ENCODE measurements at places on chromosomes 1 and 21.

DNA sequence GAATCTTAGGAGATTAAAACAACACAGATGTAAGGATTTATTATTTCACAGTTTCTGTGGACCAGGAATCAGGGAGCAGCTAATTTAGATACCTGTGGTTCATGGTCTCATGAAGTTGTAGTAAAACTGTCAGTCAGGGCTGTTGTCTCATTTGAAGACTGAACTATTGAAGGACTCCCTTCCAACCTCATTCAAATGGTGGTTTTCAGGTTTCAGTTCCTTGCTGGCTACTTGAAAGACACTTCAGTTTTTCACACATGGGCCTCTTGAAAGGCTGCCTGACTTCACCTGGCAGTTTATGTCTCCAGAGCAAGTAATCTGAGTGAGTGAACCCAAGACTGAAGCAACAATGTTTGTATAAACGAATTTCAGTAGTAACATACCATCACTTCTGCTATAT is 915.9 kb downstream of the PLA2G4A start:
- DNase-seq = no peak

- no peak for DNase-seq
Observed at GRCh38 chr1:55192093-55192492, 23.1 kb downstream of the USP24 start.

DNA sequence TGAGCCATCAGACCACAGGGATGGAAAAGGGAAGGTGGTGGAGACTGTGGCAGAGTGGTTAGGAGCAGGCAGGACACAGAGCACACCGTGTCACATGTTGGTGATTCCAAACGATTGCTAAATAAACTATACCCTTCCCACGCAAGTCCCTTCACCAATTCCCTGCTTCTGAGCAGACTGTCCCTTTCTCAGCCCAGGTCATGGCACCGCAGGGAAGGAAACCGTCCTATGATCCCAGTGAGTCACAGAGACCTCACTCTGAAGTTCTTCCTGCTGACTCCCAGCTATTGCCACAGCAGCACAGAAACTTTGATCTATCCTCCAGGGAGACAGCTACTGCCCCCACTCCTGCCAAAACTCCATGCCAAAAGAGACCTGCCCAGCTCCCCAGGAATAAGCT is 19.2 kb downstream of the RIMS3 start:
- DNase-seq = no peak

DNA sequence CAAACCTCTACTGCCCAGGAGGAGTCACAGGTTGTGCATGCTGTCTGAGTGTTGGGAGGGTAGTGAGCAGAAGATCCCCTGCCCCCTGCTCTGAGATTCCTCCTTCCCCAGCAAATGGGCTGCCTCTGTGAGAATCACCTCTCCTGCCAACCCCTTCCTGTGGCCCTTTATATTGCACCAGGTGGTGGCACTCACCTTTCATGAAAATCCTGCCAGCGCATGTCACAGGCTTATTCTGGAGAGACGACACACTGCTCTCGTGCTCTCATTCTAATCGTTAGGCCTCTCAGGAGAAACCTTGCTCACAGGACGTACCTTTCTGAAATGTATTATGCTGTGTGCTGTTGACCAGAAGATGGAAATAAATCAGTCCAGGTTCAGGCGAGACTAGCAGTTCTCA is 113.7 kb downstream of the RGL1 start:
- DNase-seq = no peak

DNA sequence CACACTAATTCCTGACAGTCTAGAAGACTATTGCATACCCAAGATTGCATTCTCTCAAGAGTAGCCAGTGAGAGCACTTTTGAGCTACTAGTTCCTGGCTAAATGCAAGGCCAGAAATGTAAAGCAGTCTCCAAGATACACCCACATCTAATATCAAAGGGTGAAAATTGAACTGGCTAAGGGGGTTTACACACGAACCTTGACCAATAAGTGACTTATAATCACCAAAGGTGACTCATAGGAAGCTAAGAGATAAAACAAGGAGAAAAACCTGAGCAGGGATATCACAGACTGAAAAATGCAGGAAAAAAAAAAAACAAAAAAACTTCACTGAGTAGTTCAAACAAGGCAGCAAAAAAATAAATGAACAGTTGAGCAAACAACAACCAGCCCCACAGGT is 172.2 kb upstream of the RRP15 start:
- DNase-seq = no peak

GRCh38 chr21:39321424-39321823 is 8.0 kb upstream of the BRWD1 start:
- DNase-seq = no peak

DNA sequence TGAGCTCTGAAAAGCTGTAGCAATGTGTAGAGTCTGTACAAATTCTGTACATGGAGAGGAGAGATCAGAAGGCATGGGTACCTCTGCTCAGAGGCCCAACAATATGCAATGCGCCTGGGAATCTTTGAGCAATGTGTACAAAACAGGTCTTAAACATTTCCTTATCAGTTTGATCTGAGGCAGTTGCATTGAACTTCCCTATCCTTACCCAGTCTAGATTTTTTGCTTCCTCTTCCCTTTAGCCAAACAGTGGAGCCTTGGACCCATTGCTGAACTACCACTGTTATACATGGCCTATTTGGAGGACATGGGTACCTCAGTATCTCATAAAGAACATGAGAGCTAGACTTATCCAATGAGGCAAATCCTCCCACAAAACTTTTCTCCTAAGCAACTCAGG is 12.6 kb upstream of the MNDA start:
- DNase-seq = no peak

DNA sequence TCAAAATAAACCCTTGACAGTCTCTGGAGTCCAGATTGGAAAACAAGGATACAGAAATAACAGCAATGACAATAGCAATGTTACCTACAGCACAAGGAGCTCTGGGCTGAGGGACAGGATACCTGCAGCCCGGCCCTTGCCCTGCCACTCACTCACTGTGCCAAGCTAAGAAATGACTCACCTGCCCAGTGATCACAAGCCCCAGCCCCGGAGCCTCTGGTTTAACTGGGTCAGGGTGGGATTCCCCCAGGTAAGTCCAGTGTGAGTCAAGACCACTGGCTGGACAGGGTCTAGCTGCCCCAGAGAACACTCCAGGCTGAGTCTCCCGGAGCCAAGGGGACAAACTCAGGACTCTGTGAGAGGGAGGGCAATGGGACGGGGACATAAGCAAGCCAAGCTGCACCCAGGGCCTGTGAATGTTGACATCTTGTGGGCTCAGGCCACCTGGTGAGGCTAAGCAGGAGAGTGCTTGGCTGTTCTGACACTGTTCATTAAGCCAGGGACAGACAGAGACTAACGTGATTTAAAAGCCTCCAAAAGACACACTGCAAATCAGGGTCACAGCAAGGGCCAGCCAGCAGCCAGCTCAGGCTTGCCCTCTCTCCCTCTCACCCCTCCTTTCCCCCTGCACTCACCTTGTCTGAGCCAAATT is 64.1 kb downstream of the MIS18A start:
- DNase-seq = no peak

- DNase-seq = no peak
Observed at GRCh38 chr1:2836333-2836970, 35.0 kb upstream of the TTC34 start.

GRCh38 chr1:63922848-63923247 is 149.0 kb downstream of the ROR1 start:
- no peak for DNase-seq

- no peak for DNase-seq
Observed at GRCh38 chr1:116581323-116581885, 10.6 kb upstream of the CD58 start.

DNA sequence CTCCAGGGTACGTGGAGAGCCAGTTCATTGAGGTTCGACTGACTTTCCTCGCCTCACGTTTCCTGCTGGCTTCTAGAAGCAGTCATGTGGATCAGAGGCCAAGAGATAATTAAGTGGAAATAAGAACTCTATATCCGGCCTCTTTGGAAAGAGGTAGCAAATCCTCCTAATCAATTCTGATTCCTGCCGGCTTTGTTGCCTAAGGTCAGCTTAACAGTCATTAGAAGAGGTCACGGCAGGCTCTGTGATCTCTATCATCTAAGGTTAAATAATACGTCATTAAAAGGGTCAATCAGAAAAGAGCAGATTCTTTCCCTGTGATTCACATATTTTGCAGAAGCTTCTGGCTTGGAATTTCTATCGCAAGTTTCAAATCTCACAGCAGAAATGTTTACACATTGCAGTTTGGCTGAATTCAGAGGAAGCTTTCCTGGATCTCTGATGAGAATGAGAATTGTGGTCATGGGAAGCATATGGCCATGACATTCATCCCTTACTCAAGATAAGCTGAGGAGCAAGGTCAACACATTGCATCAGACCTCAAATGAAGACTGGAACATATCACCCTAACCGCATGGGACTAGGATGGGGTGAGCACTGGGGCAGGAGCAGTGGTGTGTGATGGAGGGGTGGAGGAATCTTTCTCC is 189.4 kb downstream of the PBX1 start:
- DNase-seq = no peak

DNA sequence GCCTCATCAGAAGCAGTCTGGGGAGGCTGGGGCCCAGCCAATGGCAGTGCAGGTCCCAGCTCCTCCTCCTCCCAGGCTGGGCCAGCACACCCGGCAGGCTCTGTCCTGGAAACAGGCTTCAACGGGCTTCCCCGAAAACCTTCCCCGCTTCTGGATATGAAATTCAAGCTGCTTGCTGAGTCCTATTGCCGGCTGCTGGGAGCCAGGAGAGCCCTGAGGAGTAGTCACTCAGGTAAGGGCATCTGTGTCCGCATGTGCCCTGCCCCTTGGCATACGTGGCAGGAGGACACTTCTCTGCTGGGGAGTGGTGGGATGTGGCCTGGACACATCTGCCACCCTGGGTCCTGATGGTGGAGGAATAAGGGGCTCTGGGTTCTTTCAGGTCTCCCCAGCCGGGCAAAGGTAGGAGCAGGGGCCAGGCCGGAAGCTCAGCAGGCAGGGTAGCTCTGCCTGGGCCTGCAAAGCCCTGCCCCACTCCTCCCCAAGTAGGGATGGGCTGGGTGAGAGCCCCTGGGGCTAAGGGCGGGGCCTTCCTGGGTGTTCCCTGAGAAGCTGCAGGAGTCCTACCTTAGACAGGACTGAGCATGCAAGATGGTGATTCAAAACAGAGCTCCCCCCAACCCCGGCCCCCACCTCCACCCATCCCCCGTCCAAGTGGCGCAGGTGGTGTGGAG is at the start of gene GJB5:
TSS of gene GJB5 (plus strand) at position 84 of the 674 bp plus-strand sequence. CDS start 2,284 bp downstream, outside the sequence.
- DNase-seq = no peak

DNA sequence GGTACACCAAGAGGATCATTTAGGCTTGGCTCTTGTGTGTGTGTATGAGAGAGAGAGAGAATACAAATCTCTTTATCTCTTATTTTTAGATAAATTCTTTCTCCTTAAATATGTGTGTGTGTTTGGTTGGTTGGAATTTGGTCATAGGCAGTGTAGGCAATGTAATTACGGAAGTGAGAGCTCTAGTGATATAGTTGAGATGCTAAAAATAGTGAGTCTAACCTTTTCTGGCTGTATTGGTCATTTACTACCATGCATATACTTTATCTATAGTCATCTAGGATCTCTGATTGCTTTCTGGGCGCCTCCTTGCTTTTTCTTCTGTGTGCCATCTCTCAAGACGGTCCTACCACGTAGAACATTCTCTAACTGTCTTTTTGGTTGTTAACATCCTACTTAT is 250.2 kb downstream of the NUF2 start:
- no peak for DNase-seq

DNA sequence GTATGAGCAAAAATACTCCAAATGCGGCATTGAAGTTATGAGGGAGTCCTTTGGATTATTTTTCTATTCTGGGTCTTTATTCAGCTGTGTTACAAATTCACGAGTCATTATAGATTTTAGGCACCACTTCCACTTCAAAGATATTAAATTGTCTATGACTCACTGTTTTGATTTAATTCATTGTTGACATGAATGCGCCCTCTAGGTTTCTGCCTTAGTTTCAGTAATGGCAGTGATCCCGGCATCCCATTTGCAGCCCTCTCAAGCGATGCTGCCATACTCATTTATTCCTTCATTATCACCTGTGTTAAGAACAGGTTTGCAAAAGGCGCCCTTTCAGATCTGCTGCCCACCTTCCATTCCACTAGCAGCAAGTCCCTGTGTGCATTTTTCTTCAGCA is 14.0 kb downstream of the RSPO1 start:
- no peak for DNase-seq

GRCh38 chr1:240155605-240156004 is 63.9 kb downstream of the FMN2 start:
- DNase-seq = no peak

- no peak for DNase-seq
Observed at GRCh38 chr1:88350648-88351047, 333.4 kb upstream of the PKN2 start.

DNA sequence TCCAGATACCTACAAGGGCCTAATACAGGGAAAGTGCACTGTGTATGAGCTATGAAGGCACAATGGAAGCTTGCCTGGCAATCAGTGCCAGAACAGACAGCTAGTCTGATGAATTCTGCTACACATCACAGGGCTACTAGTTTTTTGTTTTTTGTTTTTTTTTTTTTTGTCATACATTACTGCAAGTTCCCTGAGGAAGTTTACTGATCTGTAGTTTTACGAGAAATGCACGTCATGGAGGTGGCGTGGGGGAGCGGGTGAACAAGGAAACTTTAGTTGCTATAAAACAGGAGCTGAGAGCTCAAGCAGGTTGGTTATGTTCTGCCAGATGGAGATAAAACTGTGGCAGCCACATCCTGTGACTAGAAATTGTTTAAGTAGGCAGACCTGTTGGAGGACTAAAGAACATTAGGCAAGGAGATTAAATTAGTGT is 17.7 kb downstream of the PTPRC start:
- DNase-seq = peak; percentile 54

- DNase-seq = no peak
Observed at GRCh38 chr1:224690576-224690975, 74.5 kb downstream of the CNIH3 start.

DNA sequence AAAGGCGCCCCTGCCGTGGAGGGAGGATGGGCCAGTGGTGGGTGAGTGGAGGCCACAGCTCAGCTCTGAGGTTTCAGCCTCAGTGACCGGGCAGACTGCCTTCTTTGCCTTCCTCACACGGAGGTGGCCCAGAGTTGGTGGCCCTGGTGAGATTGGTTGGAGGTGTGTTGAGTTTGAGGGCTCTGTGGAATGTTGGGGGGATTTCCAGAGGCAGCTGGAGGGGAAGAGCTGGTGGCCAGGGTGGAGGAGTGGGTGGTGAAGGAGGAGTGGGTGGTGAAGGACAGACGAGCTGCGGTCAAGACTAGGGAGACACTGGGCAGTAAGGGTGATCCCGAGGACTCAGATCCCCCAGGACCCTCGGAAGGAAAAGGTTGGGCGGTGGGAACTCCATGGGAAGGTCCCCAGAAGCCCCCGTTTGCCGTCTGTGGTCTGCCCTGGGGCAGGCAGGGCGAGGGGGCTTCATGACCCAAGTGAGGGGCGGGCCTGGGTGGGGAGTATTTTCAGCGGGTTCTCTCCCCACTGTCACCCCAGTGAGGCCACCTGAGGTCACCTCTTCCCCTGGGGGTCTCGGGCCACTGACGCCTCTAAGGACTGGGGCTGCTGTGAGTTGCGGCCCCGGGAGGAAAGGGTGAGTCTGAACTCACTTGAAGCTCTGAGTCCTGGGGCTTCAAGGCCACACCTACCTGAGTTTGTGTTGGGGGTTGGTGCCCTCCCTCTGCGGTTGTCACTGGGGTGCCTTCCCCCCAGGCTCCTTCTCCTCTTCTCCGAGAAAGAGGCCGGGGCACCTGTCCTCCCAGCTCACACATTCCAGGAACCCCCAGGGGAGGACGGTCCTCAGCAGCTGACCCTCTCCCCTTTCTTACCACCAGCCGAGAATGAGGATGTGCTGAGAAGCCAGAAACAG is 22.7 kb upstream of the PIK3CD start:
- peak; percentile 40 for DNase-seq

Measured in stimulated activated CD4-positive, alpha-beta T cell treated with anti-CD3 and anti-CD28 coated beads, Interleukin-12 subunit alpha, Interleukin-12 subunit beta, amount 100 ng/mL, for 4 hours (primary cell).